Epithelial cell of prostate (primary cell): ENCODE measurements at places on chromosomes 7 and 10.

DNA sequence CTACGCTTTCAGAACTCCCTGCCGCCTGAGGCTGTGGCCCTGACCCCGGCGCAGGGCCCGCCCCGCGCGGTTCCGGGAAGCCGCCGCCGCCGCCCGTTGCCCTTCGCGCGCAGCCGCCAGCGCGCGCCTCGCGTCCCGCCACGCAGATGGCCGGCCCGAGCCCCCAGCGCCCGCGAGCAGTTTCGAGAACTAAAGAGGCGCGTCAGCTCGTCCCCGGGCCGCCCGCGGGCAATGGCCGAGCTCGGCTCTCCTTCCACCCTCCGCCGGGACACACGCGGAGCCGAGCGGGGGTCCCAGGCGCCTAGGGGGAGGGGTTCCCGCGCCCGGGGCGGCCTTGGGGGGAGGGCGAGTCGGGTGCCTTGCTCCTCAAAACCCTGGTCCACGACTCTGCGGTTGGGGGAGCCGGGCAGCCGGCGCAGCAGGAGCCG, 1.8 kb downstream of the HNRNPF start:
- DNase-seq, result no peak

- no peak for DNase-seq
Observed at GRCh38 chr7:84022684-84023308, 171.8 kb downstream of the SEMA3A start.

GRCh38 chr7:46179061-46179610, 258.1 kb upstream of the IGFBP3 start:
- DNase-seq, result no peak

DNA sequence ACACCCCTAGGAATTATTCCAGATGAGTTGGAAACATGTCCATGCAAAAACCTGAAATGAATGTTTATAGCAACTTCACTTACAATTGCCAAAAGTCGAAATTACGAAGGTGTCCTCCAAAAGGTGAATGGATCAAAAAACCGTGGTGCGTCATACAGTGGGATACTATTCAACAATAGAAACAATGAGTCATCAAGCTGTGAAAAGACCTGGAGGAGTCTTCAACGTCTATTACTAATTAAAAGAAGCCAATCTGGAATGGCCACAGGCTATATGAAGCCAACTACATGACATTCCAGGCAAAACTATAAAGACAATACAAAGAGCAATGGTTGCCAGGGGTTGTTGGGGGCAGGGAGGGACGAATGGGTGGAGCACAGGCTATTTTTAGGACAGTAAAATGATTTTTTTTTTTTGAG, 12.6 kb upstream of the PPP2R2D start:
- DNase-seq, result peak; percentile 89
